Stimulated activated CD4-positive, alpha-beta T cell treated with anti-CD3 and anti-CD28 coated beads, Interleukin-4, amount 100 ng/mL, for 48 hours (primary cell): ENCODE measurements at places on chromosomes 12 and 14.

GRCh38 chr12:120964298-120964697 is 14.0 kb upstream of the HNF1A start:
- DNase-seq: no peak

- no peak for DNase-seq
Observed at GRCh38 chr12:129844662-129845220, 59.1 kb downstream of the TMEM132D start.

DNA sequence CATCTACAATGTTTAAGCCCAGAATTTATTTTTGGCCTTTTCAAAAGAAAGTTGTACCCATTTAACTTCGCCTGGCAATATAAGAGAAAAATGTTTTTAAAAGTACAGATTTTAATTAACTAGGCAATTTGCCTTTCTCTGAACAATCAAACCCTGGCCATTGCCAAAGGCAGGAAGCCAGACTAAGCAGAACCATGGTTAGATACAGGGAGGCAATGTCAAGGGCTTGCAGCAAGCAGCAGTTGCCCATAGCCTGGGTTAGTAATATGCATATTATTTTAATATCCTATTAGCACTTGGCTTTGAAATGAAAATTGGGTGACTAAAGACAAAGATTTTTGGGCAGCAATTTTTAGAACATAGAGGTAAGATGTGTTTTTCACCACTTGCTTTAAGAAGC is 51.1 kb upstream of the FRMD6 start:
- DNase-seq: no peak

DNA sequence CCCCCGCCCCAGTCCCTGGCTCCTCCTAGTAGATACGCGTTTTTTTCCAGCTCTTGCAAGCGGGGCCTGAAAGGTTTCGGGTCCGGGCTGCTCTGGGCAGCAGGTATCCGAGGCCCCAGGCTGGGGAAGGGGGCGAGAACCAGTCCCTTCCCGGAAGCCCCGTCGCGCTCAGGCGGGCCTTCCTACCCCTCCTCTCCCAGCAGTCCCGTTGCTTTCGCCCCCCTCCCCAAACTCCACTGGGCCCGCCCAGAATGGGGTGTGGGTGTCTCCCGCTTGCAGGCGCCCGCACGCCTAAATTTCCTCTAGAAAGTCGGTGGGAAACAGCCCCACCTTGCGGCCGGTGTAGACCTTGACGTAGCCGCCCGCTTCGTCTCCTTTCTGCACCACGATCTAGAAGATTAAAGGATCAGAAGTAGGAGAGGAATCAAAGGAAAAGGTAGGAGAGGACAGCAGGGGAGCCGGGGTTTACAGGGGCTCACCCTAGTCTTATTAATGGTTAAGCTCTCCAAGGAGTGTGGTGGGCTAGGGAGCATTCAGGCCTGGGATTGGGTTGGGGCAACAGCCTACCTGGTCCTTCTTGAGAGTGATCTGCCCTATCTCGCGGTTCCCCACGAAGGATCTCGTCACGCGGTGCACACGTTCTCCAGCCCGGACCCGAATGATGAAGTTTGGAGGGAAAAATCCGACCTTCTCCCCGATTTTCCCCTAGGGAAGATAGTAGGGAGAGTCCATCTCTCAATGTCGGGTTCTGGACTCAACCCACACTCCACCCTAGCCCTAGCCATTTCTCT is 7.3 kb downstream of the STAC3 start:
- peak; percentile 87 for DNase-seq

GRCh38 chr12:81723361-81723760 is 35.8 kb downstream of the PPFIA2 start:
- no peak for DNase-seq

- no peak for DNase-seq
Observed at GRCh38 chr12:67764946-67765619, 116.5 kb downstream of the DYRK2 start.

DNA sequence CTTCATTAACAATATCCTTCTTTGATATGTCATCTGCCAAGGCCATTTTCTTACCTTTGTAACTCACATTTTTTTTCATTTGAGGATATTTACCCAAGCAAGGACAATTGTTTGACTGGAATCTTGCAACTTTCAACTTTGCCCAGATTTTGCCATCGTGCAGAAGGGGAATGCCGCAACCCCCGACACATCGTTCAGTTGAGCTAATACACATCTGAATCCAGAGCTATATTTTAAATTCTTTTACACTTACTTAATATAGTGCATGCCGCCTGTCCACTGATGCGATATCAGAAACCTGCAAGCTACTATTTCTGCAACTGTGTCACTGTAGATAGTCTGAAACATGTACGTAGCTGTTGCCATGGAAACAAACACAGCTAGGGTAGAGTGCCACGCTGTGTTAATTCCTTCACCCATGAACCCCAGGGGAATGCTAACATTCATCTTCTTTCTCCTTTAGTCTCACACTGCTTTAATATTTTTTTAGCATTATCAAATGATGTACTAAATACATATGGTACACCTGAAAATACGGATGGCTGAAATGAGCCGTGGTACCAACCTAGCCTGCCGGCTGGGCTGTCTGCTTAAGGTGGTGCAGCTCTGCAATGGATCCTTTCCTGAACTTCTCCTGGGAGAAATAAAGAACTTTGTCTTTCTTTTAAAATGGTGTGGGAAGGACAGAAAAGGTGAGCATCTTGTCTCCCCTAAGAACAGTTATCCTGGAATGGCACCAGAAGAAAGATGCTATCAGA is 77.0 kb upstream of the FOXN3 start:
- no peak for DNase-seq

DNA sequence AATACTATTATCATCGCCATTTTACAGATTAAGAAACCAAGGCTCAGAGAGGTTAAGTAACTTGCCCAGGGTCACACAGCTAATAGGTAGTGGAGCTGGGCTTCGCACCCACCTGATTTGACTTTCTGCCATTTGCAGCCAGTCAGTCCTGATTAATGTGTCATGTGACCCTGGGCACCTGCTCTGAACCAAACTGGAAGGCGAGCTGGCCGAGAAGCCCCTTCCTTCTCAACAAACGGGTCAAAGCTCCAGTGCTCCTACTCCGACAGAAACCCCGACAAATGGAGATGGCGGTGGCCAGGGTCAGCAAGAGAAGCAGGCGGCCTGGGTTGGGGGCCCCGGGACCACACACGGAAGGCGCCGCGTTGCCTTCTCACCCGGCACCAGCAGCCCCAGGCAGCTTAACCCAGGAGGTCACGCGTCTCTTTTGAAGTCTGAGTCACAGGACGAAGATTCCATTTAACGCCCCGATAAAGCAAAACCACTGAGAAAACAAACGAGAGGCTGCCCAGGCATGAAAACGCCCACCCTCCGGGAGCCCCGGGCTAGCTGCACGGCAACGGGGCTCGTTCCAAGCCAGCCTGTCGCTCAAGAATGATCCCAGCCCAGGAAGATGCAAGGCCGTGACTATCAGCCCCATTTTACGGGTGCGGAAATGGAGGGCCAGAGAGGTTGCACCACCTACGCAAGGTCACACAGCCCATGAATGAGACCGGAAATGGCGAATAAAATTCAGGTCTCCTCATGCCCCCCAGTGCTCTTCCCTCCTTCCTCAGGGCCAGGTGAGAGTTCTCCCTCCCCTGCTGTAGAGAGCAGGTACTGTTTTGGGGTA is 124.8 kb downstream of the SCARB1 start:
- no peak for DNase-seq

- DNase-seq: no peak
Observed at GRCh38 chr12:1611803-1612572, 17.0 kb upstream of the WNT5B start.
